ENCODE measurements at places on chromosomes 13 and 19.
A peak's percentile ranks its signal among the peaks of the same experiment; 100 is the strongest.

DNA sequence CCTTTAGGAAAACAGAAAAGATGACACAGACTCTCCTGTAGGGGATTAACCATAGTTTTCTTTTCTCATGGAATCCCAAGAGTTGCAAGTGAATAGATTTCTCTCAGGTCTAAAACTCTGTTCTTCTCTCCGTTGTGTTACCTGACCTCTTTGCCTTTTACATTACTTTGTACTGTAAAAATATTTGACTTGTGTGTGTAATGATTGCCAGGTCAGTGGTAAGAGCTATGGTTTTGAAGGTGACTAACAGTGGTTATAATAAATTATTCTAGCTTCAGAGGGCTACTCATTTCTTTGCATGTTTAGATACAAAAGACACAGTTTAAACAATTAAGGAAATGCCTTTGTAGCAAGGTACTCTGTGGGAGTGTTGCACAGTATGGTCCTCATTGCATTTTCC lies 23.0 kb upstream of the PSG2 start:
- no peak overlapping the region for H3K4me3 ChIP-seq
- DNase-seq = no peak
- no peaks in the 10 kb centered on the region for H3K27me3 ChIP-seq
- H3K4me1 ChIP-seq = no peaks in the 10 kb centered on the region

DNA sequence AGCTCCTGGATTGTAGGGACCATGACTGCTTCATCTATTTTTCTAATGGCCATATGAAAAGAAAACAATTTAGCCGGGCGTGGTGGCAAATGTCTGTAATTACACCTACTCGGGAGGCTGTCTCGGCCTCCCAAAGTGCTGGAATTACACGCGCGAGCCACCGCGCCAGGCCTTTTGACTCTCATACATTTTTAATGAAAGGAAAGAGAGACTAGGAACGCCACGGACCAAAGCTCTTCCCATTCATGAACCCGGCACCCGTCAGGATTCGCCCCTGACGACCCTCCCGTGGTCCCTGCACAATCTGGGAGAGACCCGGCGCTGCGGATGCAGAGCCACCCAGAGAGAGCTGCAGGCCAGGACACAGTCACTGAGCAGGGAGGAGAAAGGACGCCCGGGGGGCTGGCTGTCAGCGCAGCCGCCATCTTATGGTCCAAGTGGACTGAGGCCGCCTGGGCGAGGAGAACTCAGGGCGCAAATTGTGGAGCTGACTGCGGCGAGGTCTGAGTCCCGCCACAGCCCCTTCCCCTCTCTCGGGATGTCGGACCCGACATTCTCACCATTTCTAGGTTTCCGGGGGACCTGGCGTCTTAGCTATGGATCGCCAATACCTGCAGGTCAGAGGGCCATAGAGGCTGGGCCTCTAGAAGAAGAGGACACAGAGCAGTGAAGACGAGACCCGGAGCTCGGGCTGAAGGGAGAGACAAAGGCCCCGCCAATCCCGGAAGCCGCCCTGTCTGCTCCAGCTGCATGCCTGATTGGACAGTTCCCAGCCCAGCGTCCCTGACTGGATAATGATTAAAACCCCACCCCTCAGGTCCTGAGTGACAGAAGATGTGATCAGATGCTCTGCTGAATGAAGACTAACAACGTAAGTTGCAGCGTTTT lies at the start of gene ZNF681:
Gene ZNF681, minus strand, starts transcription at position 705 of the 888 bp plus-strand sequence. Its CDS starts 142 bp downstream, at position 563.
- peak; percentile 83 for DNase-seq
- H3K4me1 ChIP-seq = peaks cover 11% of the 10 kb centered on the region
- peak within 1 kb of the TSS; percentile 81 for H3K27ac ChIP-seq

DNA sequence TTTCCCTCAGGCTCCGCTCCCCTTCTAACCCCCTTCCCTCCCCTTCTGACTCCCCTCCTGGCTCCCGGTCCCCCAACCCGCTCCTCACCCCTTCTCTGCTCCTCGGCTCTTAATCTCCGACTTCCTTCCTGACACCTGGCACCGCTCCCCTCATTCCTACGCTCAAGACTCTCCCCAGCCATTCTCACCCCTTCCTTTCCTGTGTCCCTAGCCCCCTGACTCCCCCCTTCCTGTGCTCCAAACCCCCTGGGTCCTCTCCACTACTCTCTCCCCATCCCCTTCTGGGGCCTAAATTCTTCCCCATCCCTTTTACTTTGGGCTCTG lies 658 bp downstream of the CLPP start:
- H3K27ac ChIP-seq = peak overlapping the region; percentile 90
- peaks cover 14% of the 10 kb centered on the region for H3K4me1 ChIP-seq
- no peaks in the 10 kb centered on the region for H3K27me3 ChIP-seq
- H3K4me3 ChIP-seq = peak overlapping the region; percentile 76
- no peak for DNase-seq

GRCh38 chr19:32465176-32465575 lies 59.6 kb downstream of the DPY19L3 start:
- H3K27me3 ChIP-seq = no peaks in the 10 kb centered on the region
- H3K36me3 ChIP-seq = no peaks in the 10 kb centered on the region
- no peak for DNase-seq
- no peak overlapping the region for H3K27ac ChIP-seq

DNA sequence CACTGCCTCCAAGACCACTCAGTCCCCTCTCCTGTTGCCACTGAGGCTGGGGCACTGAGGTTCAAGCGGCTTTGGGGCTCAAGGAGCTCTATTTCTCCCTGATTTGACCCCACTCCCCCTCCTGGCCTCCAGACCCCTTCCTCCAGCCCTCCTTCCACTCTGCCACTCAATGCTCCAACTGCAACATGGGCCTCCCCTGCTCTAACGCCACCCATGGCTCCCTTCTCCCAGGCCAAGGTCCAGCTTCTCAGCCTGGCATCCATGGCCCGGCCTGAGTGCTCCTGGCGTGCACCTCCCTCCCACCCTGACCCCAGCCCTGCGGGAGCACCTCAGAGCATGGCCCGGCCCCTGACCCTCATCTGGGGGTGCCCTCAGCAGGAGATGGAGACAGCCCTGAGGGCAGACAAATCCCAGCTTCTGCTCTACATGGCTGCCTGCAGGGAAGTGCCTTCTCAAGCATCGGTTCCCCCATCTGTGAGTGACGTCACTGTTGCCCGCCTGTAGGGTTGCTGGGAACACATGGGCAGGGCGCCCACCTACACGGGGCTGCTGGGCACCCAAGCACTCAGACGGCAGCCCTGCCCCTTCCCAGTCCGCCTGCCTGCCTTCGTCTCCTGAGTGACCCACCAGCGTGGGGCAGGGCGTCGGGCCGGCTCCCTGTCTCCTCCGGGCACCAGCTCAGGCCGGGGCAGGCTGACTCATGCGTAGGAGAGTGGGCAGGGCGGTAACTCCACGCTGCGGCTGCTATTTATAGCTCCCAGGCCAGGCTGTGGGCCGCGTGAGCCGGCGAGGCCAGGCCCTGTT lies 1.6 kb upstream of the DIRAS1 start:
- no peaks in the 10 kb centered on the region for H3K36me3 ChIP-seq
- peaks cover 10% of the 10 kb centered on the region for H3K4me1 ChIP-seq
- H3K4me3 ChIP-seq = no peak overlapping the region
- no peak for DNase-seq
- peaks cover 25% of the 10 kb centered on the region for H3K27me3 ChIP-seq
- no peak overlapping the region for H3K27ac ChIP-seq

DNA sequence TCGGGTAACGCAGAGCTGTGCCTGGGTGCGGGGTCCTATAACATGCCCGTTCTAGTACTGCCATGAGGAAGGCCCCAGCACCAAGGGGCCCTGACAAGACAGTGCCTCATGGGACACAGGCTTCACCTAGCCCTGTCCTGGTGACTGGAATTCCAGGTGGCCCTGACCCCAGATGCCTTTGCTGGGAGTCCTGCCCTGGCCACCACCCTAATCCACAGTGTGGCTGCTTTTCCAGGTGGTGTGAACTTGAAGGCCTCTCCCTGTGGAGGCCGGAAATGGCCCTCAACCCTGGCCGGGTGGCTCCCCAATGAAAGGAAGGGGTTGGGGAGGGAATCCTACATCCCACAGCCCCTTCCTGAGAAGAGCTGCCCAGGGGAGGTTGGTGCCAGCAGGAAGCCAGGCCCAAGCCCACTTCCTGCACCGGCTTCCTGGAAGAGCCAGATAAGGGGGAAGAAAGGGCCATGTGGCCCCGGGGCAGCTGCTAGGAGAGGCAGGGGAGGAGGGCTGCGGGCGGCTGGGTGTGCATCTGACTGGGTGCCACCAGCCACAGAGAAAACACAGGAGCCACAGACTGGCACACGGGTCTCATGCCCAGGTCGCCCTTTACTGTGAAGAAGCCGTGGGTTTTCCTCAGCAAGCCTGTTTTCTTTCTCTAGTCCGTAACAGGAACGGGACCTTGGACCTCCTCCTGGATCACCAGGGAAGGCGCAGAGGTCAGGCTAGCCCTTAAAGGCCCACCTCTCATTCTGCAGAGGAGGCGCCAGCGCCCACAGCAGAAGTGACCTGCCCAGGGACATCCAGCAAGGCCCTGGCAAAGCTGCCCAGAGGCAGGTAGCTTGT lies 4.7 kb downstream of the LSM4 start:
- peak; percentile 35 for DNase-seq
- H3K4me1 ChIP-seq = peaks cover 49% of the 10 kb centered on the region

Data from effector memory CD4-positive, alpha-beta T cell (primary cell).